Hematopoietic multipotent progenitor cell treated with erythropoietin and hydrocortisone succinate and interleukin-3 and kit ligand, for 17 days (in vitro differentiated cells): ENCODE measurements at places on chromosomes 5 and 9.

DNA sequence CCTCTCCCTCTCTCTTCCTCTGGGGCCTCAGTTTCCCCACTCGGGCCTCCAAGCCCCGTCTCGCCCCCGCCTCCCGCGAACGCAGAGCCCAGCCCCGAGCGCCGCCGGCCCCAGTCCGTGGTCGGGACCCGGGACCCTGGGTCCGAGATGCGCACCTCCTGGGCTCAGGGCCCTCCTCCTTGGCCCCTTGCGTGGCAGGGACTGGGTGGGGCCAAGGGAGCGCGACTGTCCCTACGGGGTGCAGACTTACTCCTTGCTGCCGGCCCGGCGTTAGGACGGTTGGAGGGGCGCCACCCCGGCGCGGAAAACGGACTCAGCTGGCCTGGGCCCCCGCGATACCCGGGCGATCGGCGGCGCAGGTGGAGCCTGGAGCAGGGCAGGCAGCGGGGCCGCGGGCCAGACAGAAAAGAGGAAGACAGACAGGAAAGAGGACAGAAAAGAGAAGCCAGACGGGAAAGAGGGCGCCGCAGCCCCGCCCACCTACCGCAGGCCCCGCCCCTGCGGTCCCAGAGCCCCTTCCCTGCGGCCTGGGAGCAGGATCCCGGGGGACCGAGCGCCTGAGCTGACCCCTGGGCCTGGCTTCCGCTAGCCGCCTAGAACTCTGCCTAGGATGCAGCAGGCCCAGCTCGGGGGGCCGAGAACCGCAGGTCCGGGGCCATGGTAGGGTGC lies at the start of gene GBGT1:
TSS of gene GBGT1 (minus strand) at position 411 of the 669 bp plus-strand sequence. CDS start 1,502 bp downstream, outside the sequence.
- DNase-seq = peak; percentile 74

DNA sequence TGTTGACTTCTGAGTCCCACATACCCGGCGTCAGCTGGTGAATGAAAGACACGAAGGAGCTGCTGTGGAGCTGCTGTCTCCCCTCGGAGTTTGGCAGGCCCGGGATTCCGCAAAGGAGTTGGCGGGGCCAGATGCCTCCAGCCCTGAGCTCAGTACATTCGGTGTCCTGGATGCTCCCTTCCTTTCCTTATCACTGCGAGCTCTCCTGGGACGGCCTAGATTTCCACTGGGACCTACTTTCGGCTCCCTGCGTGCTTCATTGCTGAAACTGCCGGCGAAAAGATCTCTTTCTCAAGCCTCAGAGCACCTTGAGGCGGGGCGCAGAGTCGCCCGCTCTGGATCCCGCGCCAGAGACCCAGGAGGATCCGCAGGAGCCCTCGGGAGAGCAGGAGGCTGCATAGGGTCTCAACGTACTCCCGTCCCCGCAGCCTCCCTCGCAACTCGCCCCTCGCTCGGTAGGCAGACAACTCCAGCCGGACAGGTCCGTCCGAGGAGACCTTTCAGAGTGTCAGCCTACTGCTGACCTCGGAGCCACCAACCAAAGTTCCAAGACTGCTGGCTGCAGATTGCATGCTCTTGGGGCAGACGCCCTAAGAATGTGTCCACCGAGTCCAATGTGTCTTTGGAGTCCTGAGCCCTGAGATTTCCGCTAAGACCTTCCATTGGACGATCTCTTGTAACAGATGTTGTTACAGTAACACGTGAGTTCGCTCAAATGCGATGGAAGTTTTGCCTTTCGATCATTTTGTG lies 6.1 kb downstream of the ANXA2R start:
- DNase-seq = no peak

- no peak for DNase-seq
Measured at GRCh38 chr9:116594547-116594946, 92.6 kb upstream of the TRIM32 start.

DNA sequence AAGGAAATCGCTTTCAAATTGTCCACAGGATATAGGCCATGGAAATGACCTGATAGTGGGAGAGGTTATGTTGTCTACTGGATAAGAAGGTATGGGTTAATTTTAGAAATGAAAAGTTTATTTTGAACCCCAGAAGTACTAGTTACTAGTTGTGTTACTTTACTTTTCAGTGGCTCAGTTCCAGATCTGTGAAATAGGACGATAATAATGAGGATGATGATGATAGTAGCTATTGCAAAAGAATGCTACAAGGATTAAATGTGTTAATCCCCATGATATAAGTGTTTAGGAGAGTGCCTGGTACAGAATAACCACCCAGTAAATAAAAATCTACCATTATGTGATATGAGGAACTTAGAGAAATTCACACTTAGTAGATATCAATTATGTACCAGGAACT lies 120.8 kb downstream of the PDE4D start:
- DNase-seq = no peak

DNA sequence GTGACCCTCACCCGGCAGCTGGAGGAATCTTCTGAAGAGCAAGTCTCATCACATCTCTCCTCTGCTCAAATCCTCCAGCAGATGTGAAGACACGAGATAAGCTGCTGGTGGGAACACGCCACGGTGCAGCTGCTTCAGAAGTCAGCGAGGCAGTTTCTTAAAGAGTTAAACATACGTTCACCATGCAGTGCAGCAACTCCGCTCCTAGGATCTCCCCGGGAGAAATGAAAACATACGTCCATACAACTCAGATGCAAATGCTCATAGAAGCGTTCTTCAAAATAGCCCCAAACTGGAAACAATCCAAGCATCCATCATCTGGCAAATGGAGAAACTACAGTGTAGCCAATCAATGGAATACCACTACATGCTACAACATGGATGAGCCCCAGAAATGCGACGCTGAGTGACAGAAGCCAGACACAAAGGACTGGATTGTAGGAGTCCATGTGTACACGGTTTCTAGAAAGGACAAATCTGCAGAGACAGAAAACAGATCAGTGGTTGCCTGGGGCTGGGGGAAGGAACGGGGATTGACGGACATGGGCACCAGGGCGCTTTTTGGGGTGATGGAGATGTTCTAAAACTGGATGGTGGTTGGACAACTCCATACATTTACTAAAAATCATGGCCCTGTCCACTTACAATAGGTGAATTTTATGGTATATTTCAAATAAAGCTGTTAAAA lies 150.6 kb downstream of the COL23A1 start:
- DNase-seq = no peak

DNA sequence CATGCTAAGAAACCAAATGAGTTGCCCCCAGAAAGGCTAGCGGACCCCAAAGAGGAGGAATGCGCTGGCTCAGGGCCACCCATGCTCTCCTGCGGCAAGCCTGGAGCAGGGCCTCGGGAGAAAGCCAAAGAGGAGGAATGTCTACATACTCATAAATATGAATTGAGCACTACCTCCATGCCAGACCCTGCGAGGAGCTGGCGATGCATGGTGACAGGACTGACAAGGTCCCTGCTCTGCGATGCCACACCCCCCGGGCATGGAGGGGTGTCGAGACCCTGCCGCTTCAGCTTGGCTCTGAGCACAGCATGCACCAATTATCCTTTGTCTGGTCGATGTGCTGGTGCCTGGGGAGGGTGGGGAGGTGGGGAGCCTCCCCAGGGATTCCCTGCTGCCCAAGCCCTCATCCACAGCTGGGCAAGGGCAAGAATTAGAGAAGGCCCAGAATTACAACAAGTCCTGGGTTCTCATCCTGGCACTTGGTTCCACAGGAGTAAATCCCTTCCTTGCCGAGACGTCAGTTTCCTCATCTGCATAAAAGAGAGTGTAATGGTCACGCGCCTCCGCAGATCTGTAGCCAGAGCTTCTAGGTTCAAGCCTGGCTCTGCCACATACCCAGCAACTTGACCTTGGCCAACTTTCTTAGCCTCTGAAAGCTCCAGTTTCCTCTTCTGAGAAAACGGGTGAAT lies 74.4 kb downstream of the FAM114A2 start:
- no peak for DNase-seq

DNA sequence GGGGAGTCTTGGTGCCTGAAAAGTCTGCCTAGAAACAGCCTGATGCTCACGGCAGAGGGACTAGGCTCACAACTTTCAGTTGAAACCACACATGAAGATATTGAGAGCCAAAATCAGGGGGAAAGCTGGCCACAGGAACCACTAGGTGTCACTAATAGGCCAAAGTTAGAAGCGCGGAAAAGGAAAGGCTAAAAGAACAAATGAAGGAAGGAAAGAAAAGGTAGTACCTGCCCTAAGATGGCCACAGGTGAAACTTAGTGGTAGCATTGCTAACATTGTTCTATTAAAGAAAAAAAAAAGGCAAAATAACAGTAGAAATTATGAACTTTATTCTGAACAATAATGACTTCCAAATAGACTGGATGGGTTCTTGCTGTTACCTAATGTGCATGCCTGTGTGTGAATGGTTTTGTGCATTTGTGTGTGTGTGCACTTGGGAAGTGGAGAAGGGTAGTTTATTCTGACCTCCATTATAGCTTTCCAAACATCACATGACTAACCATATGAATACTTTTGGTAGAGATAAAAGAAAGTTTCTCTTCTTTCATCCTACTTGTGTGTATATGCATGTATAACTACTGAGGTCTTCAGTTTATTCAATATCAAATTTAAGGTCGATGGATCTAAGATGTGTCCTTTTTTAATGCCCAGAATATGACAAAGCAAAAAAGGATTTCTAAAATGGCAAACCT lies 2.1 kb upstream of the RFESD start:
- peak; percentile 83 for DNase-seq

- no peak for DNase-seq
Measured at GRCh38 chr9:92035146-92035545, 80.1 kb downstream of the SPTLC1 start.

DNA sequence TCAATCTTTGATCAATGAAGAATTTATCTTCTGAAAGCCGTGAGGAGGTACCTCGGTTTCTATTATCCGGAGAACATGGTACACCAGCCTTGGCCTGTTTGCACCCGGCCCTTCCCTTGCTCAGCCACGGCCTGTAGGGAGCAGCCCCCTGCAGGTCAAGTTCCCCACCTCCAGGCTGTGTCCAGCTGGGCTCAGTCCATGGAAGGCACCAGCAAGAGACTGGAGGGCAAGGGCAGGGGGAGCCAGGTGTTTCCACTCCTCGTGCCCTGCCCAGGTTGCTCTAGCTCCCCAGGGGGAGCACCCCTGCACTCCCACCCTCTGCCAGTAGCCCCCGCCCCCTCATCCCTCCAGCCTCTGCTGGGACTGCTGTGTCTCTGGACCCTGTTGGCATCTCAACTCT lies 87.3 kb upstream of the ADAMTS2 start:
- DNase-seq = no peak

- DNase-seq = peak; percentile 65
Measured at GRCh38 chr9:89576404-89576839, 28.4 kb upstream of the GADD45G start.

DNA sequence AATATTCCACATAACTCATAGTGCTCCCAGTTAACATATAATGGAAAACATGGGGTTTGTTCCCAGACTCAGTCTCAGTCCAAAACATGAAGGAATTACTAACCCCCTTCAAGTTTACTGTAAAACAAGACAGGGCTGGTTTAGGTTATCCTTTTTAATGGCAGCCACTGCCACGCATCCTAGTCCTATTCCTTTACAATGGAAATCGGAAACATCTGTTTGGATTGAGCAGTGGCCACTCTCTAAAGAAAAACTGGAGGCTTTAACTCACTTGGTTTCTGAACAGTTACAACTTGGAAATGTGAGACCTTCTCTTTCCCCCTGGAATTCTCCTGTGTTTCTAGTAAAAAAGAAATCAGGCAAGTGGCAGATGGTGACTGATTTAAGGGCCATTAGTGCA lies 609.9 kb upstream of the ACO1 start:
- no peak for DNase-seq

DNA sequence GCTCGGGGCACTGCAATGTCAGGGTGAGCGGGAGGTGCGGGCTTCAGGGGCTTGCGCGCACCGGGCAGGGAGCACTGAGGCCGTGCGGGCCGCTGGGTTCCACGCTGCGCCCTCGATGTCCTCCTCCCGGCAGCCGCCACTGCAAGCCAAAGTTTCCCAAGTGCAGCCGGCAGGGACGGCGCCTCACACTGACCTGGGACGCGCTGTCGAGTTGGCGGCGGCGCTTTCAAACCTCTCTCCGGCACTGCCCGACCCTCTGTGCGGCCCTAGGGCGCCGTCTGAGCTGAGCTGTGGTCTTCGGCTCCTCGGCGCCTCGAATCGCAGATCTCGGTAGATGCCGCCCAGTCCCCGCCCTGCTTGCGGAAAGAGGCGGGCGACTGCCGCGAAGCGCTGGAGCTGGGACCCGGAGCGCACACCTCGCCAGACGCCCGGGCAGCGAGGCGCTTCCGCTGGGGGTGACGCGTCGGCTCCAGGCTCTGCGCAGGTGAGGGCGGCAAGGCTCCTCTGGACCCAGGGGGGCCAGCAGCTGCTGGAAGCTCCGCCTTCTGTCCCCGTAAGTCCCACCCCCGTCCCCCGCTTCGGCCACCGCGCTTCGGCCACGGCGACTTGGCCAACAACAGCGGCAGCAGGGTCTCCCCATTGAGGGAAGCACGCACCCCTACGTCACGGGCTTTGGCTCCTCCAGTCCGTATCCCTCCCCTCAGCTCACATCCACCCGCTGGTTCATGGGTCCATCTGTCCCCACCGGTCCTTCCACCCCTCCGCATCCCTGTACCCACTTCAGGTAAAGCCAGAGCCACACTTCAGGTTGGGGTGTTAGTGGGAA lies at the start of gene ANKRD34B:
TSS of gene ANKRD34B (minus strand) at position 320 of the 826 bp plus-strand sequence. CDS start 10,261 bp downstream, outside the sequence.
- no peak for DNase-seq

GRCh38 chr5:11054014-11054413 lies 293.0 kb upstream of the DAP start:
- DNase-seq = no peak

- no peak for DNase-seq
Measured at GRCh38 chr5:59722874-59723273, 170.7 kb downstream of the PDE4D start.

GRCh38 chr5:98813755-98814154 lies 40.3 kb downstream of the RGMB start:
- no peak for DNase-seq

GRCh38 chr9:95552814-95553546 lies 36.2 kb upstream of the PTCH1 start:
- no peak for DNase-seq
